Spleen (tissue), 13 donors: ENCODE measurements at places on chromosomes 6 and 20. TPM values are rescaled to one million over a fixed set of nuclear protein-coding genes. Genes with fewer than 3 reads are reported as not detected.

LGSN gene
- not detected for total RNA-seq

GMEB2 gene
- total RNA-seq, result 15.0 TPM

TBX18 gene
- total RNA-seq, result not detected

GRCh38 chr6:116094041-116094440 is 6.6 kb upstream of the NT5DC1 start:
- H3K27ac ChIP-seq, result no peak overlapping the region
- no peaks in the 10 kb centered on the region for H3K4me1 ChIP-seq
- no peaks in the 10 kb centered on the region for H3K27me3 ChIP-seq
- H3K36me3 ChIP-seq, result no peaks in the 10 kb centered on the region
- H3K4me3 ChIP-seq, result no peak overlapping the region
- no peak for DNase-seq

DNA sequence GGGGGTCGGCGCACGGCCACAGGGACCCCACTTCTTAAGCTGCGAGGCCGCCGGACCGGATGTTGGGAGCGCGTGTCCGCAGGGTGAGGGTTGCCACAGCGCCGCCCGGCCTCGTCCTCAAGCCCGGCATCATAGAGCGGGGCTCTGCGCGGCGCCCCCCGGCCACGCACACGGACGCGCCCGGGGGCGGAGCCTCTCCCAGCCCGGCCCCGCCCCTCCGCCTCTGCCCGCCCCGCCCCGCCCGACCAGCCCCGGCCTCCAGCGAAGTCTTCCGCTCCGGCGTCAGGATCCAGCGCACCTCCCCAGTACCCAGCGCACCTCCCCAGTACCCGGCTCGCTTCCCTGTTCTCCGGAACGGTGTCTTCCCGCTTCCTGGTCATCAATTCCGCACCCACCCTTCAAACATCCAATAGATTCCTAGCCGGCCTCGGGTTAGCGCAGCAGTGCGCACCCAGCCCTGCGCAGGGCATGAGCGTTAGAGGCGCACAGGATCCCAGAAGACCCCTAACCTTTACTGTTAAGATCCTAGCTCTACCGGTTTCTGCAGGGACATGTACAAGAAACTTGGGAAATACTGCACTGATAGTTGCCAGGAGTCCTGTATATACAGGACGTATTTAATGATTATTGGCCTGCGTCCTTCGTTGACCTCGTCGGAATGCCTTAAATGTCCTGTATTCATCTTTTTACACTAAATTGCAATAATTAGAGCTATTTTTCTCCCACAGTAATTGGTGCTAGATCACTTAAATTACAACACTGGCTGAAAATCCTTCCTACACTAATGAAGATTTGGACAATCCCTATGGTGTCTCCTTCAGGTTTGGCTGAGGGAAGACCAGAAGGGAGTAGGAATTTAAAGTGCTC is 535 bp upstream of the DNAAF9 start:
- H3K27ac ChIP-seq, result peak overlapping the region; percentile 90
- H3K36me3 ChIP-seq, result no peaks in the 10 kb centered on the region
- DNase-seq, result peak; percentile 92
- H3K4me1 ChIP-seq, result peaks cover 6% of the 10 kb centered on the region
- H3K27me3 ChIP-seq, result no peaks in the 10 kb centered on the region

- no peak overlapping the region for H3K4me3 ChIP-seq
- no peaks in the 10 kb centered on the region for H3K36me3 ChIP-seq
- H3K27me3 ChIP-seq, result no peaks in the 10 kb centered on the region
- DNase-seq, result no peak
Observed at GRCh38 chr6:25832307-25832662, 433 bp upstream of the SLC17A1 start.

DNA sequence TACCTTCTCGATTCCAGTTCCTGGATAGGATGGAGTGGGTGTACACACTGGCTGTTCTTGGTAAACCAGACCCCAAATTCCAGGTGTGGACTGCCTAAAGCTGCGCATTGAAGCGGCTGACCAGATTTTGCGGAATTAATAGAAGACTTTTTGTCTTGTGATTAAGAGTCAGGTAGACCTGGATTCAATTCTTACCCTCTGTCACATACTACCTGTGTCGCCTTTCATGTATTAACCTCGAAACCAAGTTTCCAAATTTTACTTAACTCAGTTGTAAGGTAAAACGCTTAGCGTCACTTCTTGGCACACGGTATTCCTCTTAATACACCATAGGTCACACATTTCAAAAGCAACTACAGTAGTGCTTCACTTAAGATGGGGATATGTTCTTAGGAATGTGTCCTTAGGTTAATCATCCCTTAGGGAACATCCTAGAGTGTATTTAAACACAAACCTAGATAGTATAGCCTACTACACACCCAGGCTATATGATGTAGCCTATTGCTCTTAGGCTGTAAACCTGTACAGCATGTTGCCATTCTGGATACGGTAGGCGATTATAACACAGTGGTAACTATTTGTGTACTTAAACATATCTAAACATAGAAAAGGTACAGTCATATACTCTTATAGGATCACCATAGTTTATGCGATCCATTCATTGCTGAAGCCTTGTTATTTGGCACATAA is 733 bp upstream of the GOPC start:
- H3K4me3 ChIP-seq, result peak overlapping the region; percentile 92
- H3K36me3 ChIP-seq, result peaks cover 8% of the 10 kb centered on the region
- no peaks in the 10 kb centered on the region for H3K27me3 ChIP-seq
- peak overlapping the region; percentile 94 for H3K27ac ChIP-seq

DNA sequence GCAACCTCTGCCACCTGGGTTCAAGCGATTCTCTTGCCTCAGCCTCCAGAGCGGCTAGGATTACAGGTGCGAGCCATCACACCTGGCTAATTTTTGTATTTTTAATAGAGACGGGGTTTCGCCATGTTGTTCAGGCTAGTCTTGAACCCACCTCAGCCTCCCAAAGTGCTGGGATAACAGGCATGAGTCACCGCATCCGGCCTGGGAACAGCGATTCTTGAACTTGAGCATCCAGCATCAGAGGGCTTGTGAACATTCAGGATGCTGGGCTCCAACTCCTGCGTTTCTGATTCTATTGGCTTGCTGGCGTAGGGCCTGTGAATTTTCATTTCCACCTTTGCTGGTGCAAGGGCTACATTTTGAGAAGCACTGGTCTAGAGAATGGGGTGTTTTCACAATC is 24.5 kb upstream of the PIM1 start:
- DNase-seq, result no peak
- no peaks in the 10 kb centered on the region for H3K4me1 ChIP-seq
- no peaks in the 10 kb centered on the region for H3K27me3 ChIP-seq
- H3K36me3 ChIP-seq, result no peaks in the 10 kb centered on the region
- H3K4me3 ChIP-seq, result no peak overlapping the region
- H3K27ac ChIP-seq, result no peak overlapping the region

OLIG3 gene
- total RNA-seq, result not detected

GRCh38 chr20:37350649-37351574 is 5.0 kb downstream of the SRC start:
- H3K27ac ChIP-seq, result peak overlapping the region; percentile 12
- peaks cover 19% of the 10 kb centered on the region for H3K36me3 ChIP-seq
- DNase-seq, result peak; percentile 40
- peaks cover 15% of the 10 kb centered on the region for H3K27me3 ChIP-seq
- peaks cover 56% of the 10 kb centered on the region for H3K4me1 ChIP-seq
- H3K4me3 ChIP-seq, result no peak overlapping the region

KIF25 gene
- total RNA-seq, result 1.7 TPM

DNA sequence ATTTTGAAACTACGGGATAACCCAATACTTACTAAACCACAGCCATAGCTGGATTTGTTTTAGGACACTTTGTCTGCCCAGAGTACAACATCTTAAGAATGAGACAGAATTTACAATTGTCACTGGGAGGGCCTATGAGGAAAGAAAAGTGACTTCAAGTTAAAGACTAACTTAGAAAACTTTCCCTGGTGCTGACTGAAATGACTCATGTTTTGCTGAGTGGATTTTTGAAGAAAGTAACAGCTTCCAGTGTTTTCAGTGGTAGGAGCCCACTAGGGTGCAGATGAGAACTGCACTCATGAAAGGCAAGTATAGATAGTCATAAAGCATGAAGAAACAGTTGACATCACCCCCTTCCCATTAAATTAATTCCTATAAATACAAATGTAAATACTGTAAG is 988.2 kb upstream of the MAP3K7 start:
- no peaks in the 10 kb centered on the region for H3K4me1 ChIP-seq
- H3K4me3 ChIP-seq, result no peak overlapping the region
- no peak for DNase-seq
- no peak overlapping the region for H3K27ac ChIP-seq

GRCh38 chr6:161637658-161638057 is 363.8 kb upstream of the AGPAT4 start:
- H3K4me1 ChIP-seq, result no peaks in the 10 kb centered on the region
- no peaks in the 10 kb centered on the region for H3K36me3 ChIP-seq
- DNase-seq, result no peak
- no peak overlapping the region for H3K27ac ChIP-seq
- H3K4me3 ChIP-seq, result no peak overlapping the region

DNA sequence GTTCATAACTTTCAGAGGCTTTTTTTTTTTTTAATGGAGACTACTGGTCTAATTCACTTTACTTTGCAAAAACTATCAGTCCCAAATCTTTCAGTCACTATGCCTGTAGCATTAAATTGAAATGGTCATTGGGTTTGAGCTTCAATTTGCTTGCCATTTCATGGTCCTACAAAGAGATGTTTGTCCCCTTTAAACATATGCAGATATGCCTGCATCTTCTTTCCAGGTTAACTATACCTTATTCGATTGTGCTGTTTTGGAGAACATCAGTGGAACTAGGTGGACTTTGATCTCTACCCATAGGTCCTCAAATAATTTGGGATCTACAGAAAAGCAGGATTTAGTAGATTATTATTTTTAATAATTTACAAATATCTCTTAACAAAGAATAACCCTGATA is 4.6 kb downstream of the POU3F2 start:
- no peak overlapping the region for H3K4me3 ChIP-seq
- H3K27ac ChIP-seq, result no peak overlapping the region
- no peaks in the 10 kb centered on the region for H3K36me3 ChIP-seq
- DNase-seq, result no peak
